Activated T-helper 9 cell treated with anti-CD3 and anti-CD28 coated beads, Interleukin-2, amount 50 U/mL, for 16 hours (primary cell): ENCODE measurements at places on chromosomes 12 and 14.

GRCh38 chr12:100474617-100475016 lies 951 bp downstream of the NR1H4 start:
- no peak for DNase-seq

GRCh38 chr14:95915330-95915729 lies 38.7 kb downstream of the TUNAR start:
- no peak for DNase-seq

GRCh38 chr12:124454735-124455134 lies 112.7 kb downstream of the NCOR2 start:
- DNase-seq: no peak

- DNase-seq: no peak
These were observed 81.2 kb upstream of the ATP2B1 start for GRCh38 chr12:89789862-89790261.

GRCh38 chr14:90579088-90579487 lies 182.3 kb downstream of the CALM1 start:
- no peak for DNase-seq

- DNase-seq: no peak
These were observed 12.8 kb downstream of the SOCS2 start for GRCh38 chr12:93585247-93585646.

GRCh38 chr14:68145539-68145938 lies 326.0 kb downstream of the RAD51B start:
- DNase-seq: no peak

DNA sequence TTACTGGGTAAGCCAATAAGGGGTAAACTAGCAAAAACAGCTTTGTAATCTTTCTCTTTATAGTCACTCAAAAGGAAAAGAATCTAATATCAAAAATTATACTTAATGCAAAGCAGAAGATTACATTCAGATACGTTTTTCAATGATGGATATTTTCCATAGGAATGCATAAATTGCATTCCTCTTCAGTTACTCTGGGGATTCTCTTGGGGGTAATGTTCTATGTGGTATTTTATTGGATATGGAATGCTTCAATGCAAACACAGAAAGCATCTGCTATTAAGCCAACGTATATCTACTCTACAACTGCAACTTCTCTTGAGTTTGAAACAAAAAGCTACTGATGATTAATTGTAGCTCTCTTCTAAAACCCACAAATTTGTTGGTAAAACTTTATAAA lies 106.0 kb downstream of the SLC41A2 start:
- no peak for DNase-seq

DNA sequence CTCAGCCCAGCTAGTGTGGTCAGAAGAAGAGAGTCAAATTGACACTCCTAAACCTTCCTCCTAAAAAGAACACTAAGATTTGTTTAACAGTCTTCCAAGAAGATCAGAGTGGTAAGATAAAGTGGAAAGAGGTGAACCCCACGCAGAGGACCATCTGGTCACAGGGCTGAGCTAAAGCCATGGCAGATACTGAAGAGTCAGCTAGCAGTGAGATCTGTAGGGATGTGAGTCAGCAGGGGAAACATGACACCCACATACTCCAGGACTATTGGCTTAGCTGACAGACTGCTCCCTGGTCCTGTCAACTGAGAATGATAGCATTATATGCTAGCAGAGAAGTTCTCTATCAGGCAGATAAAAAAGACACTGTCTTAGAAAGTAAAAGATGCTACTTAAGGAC lies 269.4 kb upstream of the ALG10 start:
- DNase-seq: no peak

GRCh38 chr12:26245175-26245942 lies 50.0 kb downstream of the SSPN start:
- DNase-seq: no peak

DNA sequence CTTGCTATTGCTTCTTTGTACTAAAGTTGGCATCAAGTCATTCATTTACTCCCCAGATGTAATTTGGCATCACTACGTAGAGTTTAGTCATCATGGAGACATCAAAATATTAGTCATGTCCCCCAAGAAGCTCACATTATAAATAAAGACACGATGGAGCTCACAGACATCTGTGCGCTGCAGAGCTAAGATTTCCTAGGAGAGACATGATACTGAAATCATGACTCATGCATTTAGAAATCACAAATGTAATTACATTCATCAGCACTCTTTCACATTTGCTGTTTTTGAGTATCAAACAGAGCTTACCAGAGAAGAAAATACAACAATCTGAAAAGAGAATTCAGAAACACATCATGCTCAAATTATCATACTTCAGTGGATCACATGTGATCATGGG lies 169.8 kb downstream of the LRIG3 start:
- DNase-seq: no peak

GRCh38 chr12:96077081-96077480 lies 41.7 kb upstream of the LTA4H start:
- no peak for DNase-seq

- DNase-seq: no peak
These were observed 46.4 kb upstream of the BMP4 start for GRCh38 chr14:54003064-54003463.

DNA sequence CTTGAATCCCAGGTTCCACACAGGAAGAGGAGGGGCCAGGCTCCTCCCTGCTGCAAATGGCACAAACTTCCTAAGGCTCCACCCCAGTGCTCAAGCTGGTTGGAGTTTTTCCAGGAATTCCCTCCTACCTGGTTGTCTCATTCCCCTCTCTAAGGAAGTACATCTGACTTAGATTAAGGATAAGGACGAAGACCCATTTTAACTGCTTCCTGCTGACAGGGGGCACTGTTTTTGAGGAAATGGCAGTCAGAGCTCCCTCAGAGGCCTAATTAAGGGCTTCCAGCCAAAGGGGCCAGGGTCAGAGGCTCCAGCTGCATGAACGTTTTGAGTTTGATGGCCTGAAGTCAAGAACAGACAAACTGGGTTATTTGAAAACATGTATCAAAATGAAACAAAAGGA lies 1084.7 kb downstream of the SLC6A15 start:
- no peak for DNase-seq

- no peak for DNase-seq
These were observed 277.9 kb upstream of the FLRT2 start for GRCh38 chr14:85252011-85252410.

DNA sequence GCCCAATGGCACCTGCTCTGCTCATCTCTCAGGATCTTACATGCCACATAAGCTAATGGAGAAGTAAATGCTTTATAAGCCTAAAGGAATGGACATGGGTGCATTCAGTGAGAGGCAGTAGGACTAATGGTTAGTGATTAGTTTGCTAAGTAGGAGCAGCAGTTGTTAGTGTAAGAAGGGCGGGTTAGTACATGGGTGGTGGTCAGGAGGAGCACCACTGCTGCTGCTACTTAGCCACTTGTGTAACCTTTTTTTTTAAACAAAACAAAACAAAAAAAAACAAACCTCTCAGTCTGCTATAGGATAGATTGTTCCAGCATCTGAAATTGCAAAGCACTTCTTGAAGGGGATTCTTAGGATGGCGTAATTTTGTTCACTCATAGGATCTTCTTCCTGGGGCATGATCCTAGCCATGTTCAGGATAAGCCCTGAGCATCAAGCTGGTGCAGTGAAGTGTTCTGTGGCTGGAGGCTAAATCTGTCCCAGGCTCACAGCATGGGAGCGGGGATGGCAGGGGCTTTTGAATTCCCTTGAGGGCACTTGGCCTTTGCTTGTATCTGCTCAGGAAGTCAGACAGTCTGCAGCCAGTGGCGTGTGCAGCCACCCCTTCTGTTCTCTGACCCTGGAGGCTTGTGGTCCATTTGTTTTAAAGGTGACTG lies 63.6 kb downstream of the CHST11 start:
- DNase-seq: no peak

DNA sequence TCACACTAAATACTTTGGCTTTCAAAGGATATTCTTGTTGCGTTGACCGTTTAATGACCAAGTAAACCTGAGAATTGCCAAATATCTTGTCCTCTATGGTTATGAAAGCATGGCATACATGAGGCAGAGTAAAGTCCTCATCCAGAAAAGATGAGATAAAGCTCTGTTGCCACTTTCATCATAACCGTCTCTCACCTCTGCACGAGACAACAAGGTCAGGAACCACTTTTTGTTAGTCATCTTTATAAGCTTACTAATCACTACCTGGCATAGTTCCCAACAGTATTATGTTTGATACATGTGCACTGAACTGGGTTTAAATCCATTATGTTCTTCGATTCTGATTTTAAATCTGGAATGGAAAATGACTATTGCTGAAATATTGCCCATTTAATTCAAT lies 31.3 kb downstream of the PTPRB start:
- no peak for DNase-seq

GRCh38 chr12:48486261-48486660 lies 4.0 kb downstream of the C12orf54 start:
- DNase-seq: no peak

- no peak for DNase-seq
These were observed 34.2 kb downstream of the KCNA1 start for GRCh38 chr12:4943938-4944284.

- DNase-seq: no peak
These were observed 42.7 kb downstream of the ATF7IP start for GRCh38 chr12:14408208-14408607.

DNA sequence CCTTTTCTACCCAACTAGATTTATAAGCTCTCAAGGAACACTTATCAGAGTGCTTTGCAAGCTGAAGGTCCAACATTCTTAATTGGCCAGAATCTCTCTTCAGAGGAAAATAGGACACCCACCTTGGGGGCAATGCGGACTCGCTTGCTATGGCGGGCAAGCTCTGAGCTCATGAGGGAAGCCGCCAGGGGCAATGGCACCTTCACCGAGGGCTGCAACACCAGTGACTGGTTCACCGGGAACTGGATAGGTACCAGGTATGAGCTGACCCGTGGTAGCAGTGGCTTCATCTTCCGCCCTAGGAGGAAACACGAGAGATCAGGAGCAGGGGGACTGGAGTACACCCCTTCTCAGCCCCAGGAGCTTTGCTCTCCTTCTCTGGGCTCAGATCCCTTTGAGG lies 7.4 kb upstream of the TEX52 start:
- no peak for DNase-seq

GRCh38 chr12:33724867-33725266 lies 285.2 kb upstream of the SYT10 start:
- DNase-seq: no peak

DNA sequence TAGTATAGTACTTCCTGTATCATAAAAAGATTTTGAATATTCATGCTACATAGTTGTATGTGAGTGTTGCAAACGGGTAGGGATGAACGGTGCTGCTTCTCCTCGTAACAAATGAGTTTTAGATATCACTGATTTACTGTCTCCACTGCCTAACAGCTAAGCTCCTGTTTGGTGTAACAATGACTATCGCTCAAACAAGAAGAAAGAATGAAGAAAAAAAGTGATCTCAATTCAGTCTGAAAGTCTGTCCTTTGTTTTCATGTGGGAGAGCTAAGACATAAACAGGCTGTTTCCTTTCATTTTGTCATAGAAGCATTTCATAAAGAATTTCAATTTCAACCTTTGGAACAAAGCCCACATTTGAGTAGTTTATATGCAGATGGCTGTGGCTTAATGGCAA lies 26.1 kb upstream of the RTRAF start:
- DNase-seq: no peak

- no peak for DNase-seq
These were observed at the start of gene C12orf56 for GRCh38 chr12:64390275-64390851. TSS of gene C12orf56 (minus strand) at chr12:64390758. CDS start at chr12:64390565, 193 bp downstream.

GRCh38 chr12:121050725-121051124 lies 11.7 kb upstream of the OASL start:
- no peak for DNase-seq

- no peak for DNase-seq
These were observed 22.0 kb downstream of the CFL2 start for GRCh38 chr14:34692348-34692747.

DNA sequence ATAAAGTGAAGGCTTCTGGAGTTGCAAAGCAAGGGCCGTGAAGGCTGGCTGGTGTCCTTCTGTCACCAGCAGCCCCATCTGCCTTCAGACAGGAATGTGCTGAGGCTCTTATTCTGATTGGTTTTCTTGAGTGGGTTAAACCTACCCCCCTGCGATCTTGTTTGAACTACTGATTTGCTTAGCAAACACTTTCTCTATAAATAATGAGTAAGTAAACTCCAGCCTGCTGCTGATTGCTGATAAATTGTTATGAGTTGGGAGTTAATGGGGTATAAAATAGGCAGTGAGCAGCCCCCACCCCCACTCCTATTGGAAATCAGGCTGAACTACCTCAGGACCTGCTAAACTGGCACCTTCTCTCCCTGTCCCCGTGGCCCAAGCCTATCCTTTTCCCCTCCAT lies 146.1 kb upstream of the NOS1 start:
- no peak for DNase-seq

DNA sequence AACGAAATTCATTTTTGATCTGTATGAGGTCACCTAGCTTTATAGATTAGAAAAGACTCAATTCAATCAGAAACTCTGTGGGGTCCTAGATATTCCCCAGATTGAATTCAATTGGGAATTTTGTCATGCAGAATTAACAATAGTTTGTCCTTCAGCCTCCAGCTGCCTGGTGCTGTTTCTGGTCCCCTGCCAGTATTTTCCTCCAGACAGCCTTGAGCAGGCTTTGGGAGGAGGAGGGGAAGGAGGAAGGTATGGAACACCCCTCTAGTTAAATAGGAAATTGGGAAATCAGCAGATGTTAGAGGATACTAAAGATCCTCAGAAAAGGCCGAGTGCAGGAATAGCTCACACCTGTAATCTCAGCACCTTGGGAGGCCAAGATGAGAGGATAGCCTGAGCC lies 10.6 kb downstream of the GRIP1 start:
- no peak for DNase-seq

- no peak for DNase-seq
These were observed 603.5 kb downstream of the RPL10L start for GRCh38 chr14:46048127-46048526.

GRCh38 chr12:75611041-75611440 lies 99.6 kb upstream of the KRR1 start:
- DNase-seq: no peak

DNA sequence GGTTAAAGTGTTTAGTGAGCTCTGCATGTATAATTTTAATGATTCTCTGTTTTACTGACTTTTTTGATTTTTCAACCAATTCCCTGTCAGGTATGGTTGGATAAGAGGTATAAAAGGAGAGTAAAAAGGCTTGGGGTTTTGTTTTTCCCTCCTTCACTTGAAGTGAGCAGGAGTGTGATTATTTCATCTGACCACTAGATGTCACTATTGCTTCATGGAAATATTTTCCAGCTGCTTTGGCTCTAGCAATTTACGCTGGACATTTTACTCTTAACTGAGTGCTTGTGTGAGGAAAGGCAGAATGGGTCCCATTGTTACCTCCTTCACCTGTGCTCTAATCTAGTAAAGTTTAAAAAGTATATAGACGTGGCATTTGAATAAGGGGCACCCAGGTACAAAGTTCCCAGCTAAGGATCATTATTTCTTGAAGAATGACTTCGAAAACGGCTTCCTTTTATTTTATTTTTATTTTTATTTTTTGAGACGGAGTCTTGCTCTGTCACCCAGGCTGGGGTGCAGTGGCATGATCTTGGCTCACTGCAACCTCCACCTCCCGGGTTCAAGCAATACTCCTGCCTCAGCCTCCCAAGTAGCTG lies 66.5 kb downstream of the TBC1D30 start:
- no peak for DNase-seq

GRCh38 chr14:68727315-68728047 lies 65.4 kb downstream of the ZFP36L1 start:
- DNase-seq: no peak
